ENCODE measurements at places on chromosomes 4 and X.

DNA sequence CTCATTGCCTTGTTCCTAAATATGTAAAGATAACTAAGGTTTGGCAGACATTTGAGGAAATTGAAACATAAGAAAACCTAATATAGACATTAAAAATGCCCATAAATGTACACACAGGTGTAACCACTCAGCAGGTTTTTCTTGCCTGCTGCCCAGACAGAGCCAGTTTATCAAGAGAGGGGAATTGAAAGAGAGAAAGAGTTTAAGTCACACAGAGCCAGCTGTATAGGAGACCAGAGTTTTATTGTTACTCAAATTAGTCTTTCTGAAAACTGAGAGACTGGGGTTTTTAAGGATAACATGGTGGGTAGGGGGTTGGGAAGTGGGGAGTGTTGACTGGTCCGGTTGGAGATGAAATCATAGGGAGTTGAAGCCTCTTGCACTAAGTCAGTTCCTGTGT, 119.0 kb downstream of the CFAP299 start:
- peak; percentile 17 for DNase-seq

DNA sequence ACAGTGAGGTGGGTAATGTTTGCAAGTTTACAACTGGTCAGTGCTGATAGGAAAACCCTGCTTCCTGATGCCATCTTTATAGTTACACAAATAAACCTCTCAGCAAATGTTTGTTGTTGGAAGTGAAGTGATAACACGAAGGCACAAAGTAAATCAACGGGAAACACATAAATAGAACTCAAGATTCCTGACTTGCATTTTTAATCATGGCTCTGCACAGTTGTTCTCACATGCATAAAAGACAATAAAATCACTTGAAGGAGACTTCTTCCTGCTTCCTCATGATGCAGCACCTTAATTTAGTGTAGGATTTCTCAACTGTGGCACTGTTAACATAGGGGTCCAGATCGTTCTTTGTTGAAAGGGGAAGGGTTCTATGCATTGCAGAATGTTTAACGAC, 907.7 kb downstream of the RAB28 start:
- DNase-seq, result no peak

DNA sequence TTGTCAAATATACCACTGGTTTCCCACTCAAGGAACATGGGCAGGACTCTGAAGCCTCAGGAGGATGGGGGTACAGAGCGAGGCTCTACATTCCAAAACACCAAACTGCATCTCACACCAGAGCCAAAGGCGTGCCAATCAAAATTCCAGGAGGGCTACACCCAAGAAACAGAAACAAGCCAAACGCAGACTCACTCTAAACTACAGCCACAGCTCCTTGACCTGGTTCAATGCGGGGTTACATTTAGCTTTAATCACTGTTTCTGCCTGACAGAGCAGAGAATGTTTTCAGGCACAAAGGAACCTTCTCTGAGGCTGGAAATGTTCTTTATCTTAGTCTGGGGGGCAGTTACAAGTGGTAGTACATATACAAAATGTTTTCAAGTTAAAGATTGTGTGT, 2121.5 kb upstream of the AGA start:
- no peak for DNase-seq

DNA sequence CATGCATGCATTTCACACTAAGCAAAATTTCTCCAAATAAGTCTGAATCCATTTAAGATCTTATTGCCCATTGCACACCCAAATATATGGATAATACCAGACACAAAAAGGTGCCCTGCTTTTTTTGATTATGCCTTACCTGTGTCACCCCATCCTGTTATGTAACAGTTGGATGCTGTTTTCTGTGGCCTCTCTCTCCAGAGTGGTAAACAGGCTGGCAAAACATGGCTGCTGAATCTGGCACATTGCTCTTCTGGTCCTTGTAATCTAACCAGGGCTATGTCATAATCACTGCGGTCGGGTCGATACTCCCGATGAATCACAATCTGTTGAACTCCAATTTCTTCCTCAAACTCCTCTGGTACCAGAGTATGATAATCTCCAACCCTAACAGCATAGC, 70.1 kb downstream of the PRSS12 start:
- no peak for DNase-seq

DNA sequence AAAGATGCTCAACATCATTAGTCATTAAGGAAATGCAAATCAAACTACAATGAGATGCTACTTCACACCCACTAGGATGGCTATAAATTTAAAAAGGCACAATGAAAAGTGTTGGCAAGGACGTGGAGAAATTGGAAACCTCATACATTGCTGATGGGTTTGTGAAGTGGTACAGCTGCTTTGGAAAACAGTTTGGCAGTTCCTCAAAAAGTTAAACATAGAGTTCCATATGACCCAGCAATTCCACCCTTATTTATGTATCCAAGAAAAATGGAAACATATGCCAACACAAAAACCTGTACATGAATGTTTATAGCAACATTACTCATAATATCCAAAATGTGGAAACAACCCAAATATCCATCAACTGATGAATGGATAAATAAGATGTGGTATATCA, 101.3 kb upstream of the MAGEB10 start:
- peak; percentile 5 for DNase-seq

GRCh38 chrX:41121766-41122165, 36.5 kb downstream of the USP9X start:
- DNase-seq, result no peak

DNA sequence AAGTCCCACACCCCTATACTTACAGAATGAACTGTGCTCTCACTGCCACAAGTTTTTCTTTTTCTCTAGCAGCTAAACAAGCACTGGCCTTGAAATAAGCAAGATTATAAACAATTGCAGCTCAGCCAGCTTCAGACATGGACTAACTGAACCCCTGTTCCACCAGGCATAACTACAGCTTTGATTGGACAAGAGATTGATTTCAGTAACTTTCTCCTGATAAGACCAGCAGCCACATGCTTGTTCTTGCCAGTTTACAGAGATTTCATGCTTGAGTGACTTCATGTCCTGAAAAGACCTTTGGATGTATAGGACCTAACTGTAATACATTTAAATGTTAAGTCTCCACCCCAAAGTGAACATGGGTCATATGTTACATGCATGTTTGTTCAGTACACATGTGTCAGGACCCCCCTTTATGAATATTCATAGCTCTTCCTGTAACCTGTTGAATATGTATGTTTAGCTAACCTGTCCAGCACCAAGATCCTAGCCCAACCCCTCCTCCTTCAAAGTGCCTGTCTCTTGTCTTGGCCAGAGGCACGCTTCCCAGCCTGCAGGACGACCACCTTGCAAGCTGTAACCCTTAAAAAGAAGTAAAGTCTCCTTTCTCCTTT, 27.9 kb downstream of the ZNF275 start:
- DNase-seq, result no peak

GRCh38 chr4:43234626-43235415, 342.3 kb downstream of the GRXCR1 start:
- DNase-seq, result no peak

- DNase-seq, result peak; percentile 6
Observed at GRCh38 chr4:143046454-143046853, 138.3 kb upstream of the USP38 start.

- peak; percentile 13 for DNase-seq
Observed at GRCh38 chr4:78369679-78370078, 181.9 kb upstream of the ANXA3 start.

GRCh38 chrX:131763674-131764073, 219.8 kb downstream of the OR13H1 start:
- no peak for DNase-seq

DNA sequence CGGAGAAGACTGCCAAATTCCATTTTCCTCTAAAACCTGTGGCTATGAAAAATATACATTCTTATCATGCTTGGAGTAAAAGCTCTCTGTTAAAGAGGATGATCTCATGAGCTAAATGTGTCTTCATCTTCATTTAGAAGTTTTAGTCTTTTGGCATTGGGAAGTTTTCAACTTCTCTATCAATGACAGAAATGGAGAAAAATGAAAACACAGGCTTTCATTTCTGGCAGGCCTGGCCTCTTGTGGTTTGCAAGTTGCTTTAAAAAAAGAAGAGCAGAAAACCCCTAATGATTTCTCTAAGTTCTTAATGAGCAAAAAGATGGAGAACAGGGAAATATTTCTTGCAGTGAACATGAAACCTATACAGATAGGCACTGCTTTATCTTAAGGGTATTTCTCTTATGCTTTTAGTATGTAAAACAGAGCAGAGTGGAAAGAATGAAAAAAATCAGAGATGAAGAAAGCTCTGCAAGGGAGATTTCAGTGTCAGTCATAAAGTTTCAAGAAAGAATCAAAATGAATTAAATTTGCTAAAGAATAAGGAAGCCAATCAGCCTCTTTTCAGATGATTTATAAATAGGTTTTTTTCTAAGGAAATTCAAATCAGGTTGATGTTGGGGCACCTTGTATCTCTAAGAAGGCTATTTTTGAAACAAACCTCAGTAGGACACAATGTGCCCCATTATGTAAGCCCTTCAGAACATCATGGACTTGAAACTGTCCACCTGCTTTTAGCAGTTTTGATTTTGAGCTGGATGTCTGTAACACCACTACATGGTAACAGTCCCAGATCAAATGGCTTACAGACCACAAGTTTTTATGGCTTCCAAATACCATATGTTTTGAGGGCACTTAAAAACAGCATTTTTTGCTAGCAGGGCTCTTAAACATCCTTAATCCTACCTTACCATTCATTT, 225.0 kb downstream of the GRIA3 start:
- no peak for DNase-seq

GRCh38 chr4:124644621-124645020, 67.9 kb downstream of the ANKRD50 start:
- no peak for DNase-seq

- DNase-seq, result no peak
Observed at GRCh38 chr4:181690498-181690897, 552.7 kb upstream of the TENM3 start.

DNA sequence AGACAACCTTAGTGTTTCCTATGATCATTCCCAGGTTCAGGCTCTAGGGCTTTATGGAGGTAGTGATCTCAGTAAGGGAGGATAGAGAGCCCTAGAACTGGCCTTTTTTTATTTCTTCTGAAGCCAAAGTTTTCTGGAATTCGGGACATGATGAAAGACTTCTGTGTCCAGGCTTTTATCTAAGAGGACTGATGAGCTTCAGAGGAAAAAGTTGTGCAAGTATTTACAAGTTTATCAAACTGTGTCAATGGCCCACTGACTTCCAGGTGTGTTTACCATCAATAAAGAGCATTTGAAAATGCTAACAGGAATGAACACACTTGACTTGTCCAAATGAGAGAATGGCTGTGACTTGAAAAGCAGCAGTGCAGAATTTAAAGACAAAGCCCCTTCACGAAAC, 254.6 kb downstream of the DCTD start:
- no peak for DNase-seq

DNA sequence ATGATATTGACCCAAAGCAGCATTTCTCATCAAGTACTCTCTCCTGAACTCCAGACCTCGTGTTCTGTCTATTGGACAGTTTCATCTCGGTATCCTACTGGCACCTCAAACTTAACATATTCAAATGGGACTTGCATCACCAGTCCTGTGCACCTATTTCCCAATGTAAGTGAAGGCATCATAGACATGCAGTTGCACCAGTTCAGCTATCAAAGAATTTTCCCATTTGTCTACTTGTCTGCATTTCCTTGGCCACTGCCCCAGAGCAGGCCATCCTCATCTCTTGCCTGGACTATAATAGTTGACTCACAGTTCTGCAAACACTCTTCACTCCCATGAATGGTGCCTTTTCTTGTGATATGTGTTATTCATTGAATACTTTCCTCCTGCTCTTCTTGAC, 11.3 kb upstream of the LIMCH1 start:
- no peak for DNase-seq

- DNase-seq, result peak; percentile 94
Observed at GRCh38 chr4:122826553-122827257, at the start of gene FGF2. FGF2 (plus strand) TSS chr4:122826831; CDS start chr4:122827175, 344 bp downstream.

DNA sequence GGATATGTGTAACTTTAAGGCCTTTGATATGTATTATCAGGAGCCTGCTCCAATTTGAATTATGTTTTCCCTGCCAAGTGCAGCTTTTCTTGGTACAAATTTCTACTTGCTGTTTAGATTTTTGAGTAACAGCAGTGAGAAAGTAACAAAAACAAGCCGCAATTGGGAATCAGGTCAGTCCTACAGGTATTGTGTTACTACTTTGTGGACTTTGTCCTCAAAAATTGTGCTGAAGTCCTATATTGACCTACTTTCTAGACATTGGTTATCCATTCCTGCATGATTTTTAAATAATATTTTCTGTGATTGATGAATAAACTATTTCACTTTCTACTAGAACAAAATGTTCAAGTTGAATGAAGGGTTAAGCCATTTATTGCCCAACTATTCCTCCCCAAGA, 5.7 kb downstream of the CDKN2AIP start:
- no peak for DNase-seq

DNA sequence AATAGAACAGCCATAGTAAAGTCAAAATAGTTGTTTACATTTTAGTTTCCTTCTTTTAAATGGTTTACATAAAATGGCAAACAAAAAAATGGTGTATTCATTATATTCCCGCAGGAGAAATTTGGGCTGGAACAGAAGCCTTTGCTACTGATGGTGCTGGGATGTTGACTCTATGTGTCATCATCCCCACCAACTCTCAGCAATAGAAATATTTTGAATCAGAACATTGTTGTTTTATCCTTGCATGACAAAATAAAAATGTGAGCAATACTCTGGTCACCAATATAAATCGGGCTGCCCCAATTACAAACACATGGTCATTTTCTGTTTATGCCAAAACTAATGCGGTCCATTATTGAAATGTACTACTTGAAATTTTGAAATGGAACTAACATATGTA, 1131.6 kb upstream of the PCDH7 start:
- DNase-seq, result no peak

DNA sequence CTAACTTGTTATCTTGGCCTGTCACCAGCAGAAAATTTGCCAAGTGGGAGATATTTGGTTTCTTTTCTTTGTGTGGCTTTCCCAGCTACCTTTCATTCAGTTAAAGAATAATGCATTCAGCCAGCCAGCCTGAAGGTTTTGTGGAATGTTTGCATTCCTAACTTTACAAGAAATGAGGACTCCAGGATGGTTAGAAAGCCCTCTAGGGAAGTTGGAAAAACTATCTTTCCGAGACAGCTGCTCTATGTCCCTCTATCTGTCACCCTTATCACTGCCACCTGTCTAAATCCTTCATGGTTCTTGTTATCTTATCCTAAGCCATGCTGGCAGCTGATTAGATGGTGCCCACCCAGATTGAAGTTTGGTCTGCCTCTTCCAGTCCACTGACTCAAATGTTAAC, 384.2 kb downstream of the SH3BGRL start:
- DNase-seq, result peak; percentile 68

GRCh38 chrX:116499780-116500179, 37.0 kb upstream of the CT83 start:
- no peak for DNase-seq

GRCh38 chrX:40290517-40290916, 192.8 kb upstream of the BCOR start:
- peak; percentile 47 for DNase-seq

Measured in tongue (tissue), 3 donors.